Inflammatory macrophage treated with lipopolysaccharide for 4 hours (primary cell): ENCODE measurements at places on chromosomes 2 and 18.

- DNase-seq: no peak
Observed at GRCh38 chr2:1680222-1681016, 63.9 kb downstream of the PXDN start.

DNA sequence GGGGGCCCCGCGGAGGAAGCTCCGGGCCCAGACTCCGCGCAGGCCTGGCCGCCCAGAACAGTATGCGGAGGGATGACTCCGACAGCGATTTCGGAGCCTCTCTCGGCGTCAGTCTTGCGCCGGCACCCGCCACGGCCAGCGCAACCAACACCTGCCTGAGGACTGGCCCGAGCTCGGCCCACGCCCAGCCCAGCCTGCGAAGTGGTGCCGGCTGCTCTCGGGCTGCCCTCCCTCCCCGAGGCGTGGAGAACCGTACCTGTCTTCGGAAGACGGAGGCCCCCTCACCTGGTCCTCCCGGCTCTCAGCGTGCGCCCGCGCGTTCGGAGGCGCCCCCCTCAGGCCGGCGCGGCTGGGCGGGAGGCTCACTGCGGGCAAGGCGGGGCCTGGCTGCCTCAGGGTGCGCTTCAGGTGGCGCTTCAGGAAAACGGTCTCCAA, at the start of gene M1AP:
M1AP (minus strand) TSS at position 322 of the 435 bp plus-strand sequence. CDS start 8,055 bp downstream, outside the sequence.
- DNase-seq: no peak

GRCh38 chr2:28590496-28591301, 94.8 kb downstream of the PLB1 start:
- no peak for DNase-seq

DNA sequence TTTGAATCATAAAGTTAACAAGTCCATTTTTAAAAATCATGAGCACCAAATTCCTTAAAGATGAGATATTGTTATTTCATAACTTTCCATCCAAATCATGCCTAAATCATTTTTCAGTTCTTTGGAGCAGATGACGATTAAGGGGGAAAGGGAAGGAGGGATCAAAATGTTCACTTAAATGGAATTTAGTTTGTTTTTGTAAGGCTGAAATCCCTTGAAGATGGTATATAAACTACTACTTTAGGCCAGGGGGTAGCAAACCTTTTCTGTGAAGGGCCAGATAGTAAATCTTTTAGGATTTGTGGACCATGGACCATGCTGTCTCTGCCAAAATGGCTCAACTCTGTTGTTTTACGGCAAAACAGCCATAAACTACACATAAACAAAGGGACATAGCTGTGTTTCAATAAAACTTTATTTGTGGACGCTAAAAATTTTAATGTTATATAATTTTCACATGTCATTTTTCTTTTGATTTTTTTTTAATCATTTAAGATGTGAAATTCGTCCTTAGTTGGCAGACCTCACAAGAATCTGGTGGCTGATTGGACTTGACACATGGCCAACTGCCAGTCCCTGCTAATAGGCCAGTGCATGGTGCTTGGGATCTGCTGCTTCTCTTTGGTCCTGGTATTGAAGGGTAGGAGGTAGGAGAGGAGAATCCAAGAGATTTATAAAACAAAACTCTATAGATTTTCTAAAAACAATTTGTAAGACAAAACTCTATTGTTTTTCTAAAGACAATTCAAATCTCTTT, 52.0 kb upstream of the RTN4 start:
- no peak for DNase-seq

GRCh38 chr2:112147382-112148168, 9.4 kb downstream of the FBLN7 start:
- no peak for DNase-seq
